ENCODE measurements at places on chromosomes 2 and 18.

DNA sequence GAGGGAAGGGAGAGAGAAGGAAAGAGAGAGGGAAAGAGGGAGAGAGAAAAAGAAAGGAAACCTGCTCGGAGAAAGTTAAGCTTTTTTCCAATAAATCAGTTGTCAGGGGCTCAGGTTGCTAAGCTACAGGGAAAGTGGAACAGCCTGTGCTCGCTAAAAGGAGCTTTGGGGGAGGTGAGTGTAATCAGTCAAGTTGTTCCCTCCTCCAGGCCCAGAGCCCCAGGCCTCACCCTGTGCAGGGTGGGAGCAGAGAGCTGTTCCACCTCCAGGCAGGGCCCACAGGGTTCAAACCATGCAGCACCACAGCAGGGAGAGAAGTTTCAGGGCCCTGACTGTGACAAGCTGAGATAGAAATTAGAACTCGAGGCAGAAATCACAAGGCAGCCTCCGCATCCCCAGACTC, 56.4 kb upstream of the PPP1CB start:
- DNase-seq = peak; percentile 21

GRCh38 chr2:7593360-7593759, 676.1 kb downstream of the RNF144A start:
- DNase-seq = no peak

- no peak for DNase-seq
These were observed 23.6 kb downstream of the PARD6G start for GRCh38 chr18:80223581-80224148.

DNA sequence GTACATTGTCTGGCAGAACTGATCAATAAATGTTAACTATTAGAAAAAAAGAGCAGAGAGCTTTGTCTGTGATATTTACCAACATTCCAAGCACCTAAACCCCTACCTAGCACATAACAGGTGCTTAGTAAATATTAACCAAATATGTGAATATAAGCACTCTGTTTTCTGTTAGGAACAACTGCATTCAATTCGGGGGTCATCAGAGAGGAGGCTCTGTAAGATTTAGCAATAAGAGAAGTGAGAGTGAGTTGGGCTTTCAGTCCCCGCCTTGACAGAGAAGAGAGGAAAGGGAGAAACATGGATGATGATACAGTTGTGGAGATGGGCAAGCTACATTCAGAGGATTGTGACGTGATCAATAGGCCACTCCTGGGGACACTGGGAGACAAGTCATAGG, 47.7 kb downstream of the MYOM1 start:
- DNase-seq = no peak

GRCh38 chr2:18154812-18155211, 276.3 kb downstream of the KCNS3 start:
- DNase-seq = no peak

- no peak for DNase-seq
These were observed 140.8 kb downstream of the PTGR3 start for GRCh38 chr18:75067996-75068645.

GRCh38 chr18:9616049-9616448, 1.7 kb upstream of the PPP4R1 start:
- no peak for DNase-seq

GRCh38 chr2:128594651-128594910, 275.9 kb upstream of the HS6ST1 start:
- DNase-seq = no peak

DNA sequence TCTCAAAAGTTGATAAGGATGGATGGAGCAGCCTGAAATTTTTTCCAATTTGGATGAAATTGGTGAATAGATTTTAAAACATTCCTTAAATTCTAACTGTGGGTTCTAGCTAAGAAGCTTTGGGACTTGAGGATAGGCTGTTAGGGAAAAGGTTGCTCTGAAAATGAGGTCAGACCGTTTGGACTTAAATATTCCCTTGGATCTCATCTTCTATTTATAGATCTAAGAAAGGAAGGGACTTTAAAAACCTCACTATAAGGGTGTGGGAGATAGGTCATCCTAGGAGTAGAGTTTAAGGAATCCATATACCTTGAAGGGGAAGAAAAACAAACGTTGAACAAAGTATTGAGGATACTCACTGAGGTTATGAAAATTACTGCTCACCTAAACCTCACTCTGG, 17.4 kb upstream of the SNORC start:
- no peak for DNase-seq

DNA sequence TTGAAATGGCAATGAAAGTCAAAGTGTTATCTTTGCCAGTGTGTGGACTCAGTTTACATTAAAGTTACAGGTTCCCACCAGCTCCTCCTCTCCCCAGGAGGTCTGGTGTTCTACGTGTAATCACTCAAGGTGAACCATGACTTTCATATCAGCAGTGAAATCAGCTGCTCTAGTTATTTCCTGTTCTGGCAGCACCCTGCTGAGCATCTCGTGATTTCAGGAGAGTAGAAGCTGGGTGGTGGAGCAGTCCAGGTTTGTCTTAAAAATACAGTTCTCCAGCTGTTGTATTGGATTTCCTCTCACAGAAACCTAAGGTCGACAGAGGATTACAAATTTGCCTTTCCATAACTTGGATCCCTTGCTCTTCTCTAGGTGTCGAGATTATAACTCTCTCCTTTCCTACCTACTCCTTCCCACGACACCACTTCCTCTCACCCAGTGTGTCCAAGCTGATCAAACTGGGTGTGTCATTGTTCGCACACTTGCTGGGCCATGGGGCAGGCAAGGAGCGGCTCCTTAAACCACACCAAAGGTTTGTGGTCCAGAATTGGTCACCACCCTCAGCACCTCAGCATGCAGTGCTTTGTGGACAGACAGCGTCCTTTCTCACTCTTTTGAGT, 13.0 kb upstream of the ARHGAP25 start:
- no peak for DNase-seq

- no peak for DNase-seq
These were observed 63.7 kb downstream of the BABAM2 start for GRCh38 chr2:27954221-27954673.

GRCh38 chr2:107235491-107236254, 349.7 kb upstream of the ST6GAL2 start:
- DNase-seq = no peak

- DNase-seq = no peak
These were observed 118.2 kb downstream of the SPTBN1 start for GRCh38 chr2:54574107-54574859.

- DNase-seq = peak; percentile 14
These were observed 50.6 kb upstream of the EML6 start for GRCh38 chr2:54672590-54673456.

GRCh38 chr2:42706836-42707235, 57.1 kb downstream of the OXER1 start:
- no peak for DNase-seq

DNA sequence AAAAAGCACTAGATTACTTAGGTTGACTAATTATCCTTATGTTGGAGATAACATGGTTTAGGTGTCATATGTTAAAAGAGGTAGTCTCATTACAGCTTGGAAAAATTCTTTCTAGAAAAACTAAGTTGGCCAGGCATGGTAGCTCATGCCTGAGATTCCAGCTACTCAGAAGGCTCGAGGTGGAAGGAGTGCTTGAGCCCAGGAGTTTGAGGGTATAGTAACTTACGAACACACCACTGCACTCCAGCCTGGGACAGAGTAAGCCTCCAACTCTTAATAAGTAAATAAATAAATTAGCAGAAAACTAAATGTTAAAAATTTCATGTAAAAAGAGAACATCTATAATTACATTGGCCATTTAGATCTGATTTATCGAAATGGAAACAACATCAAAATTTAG, 177.2 kb downstream of the NR4A2 start:
- DNase-seq = no peak

- no peak for DNase-seq
These were observed 104.3 kb downstream of the ABCA12 start for GRCh38 chr2:215034154-215034553.

DNA sequence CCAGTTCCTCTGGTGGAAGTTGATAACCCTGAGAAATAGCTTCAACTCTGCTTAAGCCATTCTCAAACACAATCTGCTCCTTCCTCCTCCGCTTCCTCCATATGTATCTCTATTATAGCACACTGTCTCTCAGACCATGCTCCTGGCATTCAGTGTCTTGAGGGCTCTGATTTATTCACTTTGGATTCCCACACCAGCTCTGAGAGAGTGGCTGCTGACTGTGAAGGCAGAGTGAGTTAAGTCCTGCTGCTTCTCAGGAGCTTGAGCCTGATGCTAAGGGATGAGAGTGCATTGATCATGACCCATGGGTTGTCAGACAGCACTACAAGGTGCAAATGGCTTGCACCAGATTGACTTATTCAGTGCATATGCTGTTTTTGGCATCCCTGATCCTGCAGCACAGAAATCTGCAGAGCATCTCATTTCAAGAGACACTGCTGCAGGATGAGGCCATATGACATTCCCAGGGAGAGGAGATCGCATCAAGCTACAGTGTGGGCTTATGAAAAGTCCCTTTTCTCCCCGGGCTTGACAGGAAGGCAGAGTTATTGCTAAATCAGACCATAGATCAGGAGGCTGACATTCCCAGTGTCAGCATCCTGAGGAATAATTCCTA, 500.5 kb upstream of the RAB6C start:
- no peak for DNase-seq

Data from hippocampal formation (tissue), 2 donors.